ENCODE measurements at places on chromosomes 12 and 14.

GRCh38 chr14:24839617-24840203 lies 205.7 kb upstream of the GZMB start:
- no peak for DNase-seq

DNA sequence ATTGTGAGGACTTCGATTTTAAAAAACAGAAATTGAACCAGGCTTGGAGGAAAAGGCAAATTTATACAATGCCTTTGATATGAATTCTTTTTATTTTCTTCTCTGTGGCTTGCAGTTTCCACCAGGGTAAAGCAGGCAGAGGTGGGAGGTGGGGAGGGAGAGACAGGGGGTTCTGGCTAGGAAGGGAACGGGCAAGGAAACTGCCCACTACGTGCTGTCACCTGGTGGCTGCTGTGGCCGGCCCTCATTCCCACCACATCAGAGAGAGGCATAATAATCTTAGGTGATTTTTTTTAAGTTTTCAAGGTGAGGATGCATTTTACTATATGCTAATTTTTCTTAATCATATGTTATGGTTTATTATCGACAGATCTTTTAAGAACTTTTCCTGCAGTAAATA lies 145.8 kb downstream of the CACNA1C start:
- DNase-seq = no peak

GRCh38 chr14:92680781-92681650 lies 67.4 kb downstream of the LGMN start:
- DNase-seq = peak; percentile 83

- no peak for DNase-seq
Measured at GRCh38 chr14:77843195-77843594, 43.3 kb downstream of the ADCK1 start.

DNA sequence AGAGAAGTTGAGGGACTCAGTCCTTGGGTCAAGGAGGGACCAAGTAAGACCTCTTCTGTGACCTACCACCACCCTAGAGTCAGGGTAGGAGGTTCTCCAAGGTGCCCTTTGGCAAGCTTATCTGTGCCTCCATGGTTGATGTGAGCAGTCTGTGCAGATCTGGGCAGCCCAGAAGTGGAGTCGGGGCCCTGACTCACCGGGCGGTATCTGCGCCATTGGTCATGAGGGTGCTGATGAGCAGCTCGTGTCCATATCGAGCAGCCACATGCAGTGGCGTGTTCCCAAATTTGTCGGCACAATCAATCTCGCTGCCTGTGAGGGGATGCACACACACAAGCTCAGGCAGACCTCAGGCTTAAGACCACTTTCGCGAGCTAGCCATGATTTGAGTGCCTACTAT lies 5.1 kb downstream of the ANKRD52 start:
- no peak for DNase-seq
